H7 (cell line): ENCODE measurements at places on chromosomes 3 and 15. TPM values are rescaled to one million over a fixed set of nuclear protein-coding genes. Genes with fewer than 3 reads are reported as not detected.

GRCh38 chr3:114510201-114510600 is 216.4 kb downstream of the TIGIT start:
- no peak for DNase-seq

DUOXA2 gene
- total RNA-seq = not detected in 2 replicates

DNA sequence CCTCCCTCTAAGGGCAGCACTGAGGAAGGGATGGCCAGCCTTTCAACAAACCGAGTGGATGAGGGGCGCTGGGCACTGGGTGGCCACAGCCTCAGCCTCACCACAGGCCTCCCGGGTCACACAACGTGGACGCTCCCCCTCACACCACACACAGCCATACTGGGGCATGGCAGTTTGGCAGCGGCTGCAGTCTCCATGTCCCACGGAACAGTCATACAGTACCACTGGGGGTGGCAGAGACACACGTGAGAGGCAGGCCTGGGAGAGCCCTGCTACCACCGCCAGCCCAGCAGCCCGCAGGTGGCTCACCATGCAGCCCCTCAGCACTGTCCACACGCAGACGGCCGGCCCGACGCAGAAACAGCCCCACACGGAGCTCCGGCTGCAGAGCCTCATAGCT is 11.7 kb downstream of the PLXNB1 start:
- no peak for DNase-seq

GRCh38 chr3:6860149-6860953 is 564 bp upstream of the GRM7 start:
- peak; percentile 44 for DNase-seq

TYRO3 gene
- total RNA-seq = 65.8 and 72.6 TPM in 2 replicates

DNA sequence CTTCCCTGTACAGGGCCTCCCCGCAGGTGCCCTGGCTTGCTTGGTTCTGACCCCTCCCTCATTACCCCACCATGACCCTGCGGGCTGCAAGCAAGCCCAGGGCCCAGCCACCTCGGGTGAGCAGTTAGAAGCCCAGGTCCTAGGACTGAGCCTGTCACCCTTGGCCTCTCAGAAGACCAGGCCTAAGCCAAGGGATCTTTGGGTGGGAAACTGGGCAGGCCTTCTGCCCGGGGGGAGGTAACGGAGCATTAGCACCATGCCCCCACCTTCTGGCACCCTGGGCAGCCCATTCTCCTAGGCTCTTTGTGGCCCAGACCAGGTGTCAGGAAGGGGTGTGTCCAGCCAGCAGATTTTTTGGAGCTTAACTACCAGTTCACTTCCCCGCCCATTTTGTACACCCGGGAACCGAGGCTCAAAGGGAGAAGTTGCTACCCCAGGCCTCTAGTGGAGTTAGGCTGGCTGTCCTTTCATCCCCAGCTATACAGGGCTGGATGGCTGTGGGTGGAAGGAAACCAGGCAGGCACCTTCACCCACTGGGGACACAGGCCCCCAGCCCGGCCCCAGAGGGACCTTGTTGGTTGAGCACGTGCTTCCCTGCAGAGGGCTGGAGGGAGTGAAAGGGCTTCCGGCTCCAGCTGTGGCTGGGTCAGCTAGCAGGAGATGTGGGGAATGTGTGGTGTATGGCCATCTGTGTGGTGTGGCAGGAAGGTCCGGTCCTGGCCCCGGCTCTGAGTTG is 1.4 kb downstream of the CSK start:
- DNase-seq = peak; percentile 67

DNA sequence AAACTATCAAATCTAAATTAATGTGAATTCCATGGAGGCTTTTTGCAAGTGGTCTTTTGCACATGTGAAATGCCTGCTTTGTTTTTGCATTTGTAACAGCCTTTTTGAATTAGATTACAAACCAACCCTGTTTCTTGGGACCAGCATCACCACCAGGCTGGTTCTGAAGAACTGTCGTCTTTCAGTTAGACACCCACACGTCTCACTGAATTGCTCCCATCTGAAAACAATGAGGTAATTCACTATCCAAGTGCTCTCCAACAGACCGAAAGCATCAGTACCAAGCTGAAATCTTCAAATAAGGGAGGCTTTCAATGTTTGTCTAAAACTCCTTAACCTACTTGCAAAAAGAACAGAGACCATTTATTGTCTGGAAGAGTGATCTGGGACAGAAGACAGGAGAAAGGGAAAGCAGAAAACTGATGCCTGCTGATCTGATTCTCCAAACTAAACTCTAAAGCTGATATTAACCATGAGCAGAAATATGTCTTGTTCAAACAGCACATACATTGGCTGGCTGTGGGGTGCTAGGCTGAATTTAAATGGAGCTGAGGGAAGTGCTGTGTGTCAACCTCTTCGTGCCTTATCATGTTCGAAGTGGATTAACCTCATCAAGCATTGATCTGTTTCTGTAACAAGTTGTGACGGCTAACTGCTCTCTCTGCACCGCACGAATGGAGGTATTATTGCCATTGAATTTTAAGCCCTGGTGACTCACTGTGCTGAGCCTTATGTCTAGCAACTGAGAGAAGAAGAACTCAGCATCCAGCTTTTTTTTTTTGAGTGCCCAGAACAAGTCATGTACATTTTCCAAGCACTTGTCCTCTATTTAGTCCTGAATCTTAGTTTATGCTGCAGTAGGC is 213.7 kb upstream of the P2RY1 start:
- no peak for DNase-seq

DNA sequence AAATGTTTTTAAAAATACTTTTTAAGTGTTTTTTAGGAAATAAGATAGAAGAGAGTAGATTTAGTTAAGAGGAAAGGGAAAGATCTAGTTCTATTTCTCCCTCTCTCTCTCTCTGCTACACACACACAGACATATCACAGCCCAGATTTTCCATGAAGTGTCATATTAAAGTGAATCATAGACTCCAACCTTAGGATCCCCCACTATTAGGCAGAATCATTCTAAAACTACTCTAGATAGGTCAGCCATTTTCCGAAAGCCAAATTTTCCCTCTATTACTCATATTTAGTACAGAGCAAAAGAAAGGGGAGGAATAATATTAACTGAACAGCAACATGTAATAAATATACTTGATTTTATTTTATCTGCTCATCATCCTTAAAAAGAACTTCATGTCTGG is 45.1 kb upstream of the RSL24D1 start:
- DNase-seq = no peak

- no peak for DNase-seq
Observed at GRCh38 chr3:172177046-172177445, 137.7 kb downstream of the FNDC3B start.

- no peak for DNase-seq
Observed at GRCh38 chr15:71749500-71749899, 60.9 kb upstream of the NR2E3 start.

GRCh38 chr3:131233900-131234668 is 147.5 kb upstream of the NUDT16 start:
- DNase-seq = no peak

SLC28A1 gene
- not detected in 2 replicates for total RNA-seq

DNA sequence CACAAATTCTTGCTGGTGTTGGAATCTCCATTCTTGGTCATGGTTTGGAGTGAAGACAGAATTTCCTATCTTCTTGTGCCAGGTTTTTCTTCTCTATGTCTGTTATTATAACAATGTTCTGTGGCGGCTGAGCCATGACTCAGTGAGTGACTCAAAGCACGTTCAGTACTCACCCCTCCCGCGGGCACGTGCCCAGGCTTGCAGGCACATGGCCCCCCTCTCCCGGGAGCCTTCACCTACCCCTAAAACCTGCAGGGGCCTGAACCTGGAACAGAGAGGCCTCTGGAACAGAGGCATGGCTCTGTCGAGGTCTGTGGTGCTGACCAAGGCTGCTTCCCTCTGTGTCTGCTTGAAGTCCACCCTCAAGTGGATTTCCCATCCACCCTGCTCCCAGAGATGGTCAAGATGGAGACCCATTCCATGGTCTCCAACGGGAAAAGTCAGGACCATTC is 27.6 kb downstream of the PLXNB1 start:
- DNase-seq = peak; percentile 32
